ENCODE measurements at places on chromosomes 7 and 10. TPM values are rescaled to one million over a fixed set of nuclear protein-coding genes. Genes with fewer than 3 reads are reported as not detected.

DNA sequence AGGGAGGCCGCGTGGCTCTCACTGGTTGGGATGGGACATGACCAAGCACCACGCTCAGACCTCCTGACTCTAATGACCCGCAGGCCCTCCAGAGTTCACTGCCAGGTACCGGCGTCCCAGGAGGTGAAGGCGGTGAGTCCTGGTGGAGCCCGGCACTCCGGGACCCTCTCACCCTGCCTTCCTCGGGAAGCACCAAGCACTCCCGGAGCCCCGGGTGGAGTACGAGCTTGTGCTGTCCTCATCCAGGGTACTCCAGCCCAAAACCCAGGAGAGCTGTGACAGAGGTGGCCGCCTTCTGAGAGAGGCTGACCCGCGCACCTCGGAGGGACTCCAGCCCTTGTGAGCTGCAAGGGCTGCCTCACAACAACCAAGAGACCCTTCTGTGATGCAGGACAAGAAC is 9.4 kb downstream of the MAD1L1 start:
- no peak for DNase-seq
- no peak overlapping the region for H3K4me3 ChIP-seq
- H3K36me3 ChIP-seq = peaks cover 32% of the 10 kb centered on the region
- no peak overlapping the region for H3K27ac ChIP-seq
- no peaks in the 10 kb centered on the region for H3K4me1 ChIP-seq

DNA sequence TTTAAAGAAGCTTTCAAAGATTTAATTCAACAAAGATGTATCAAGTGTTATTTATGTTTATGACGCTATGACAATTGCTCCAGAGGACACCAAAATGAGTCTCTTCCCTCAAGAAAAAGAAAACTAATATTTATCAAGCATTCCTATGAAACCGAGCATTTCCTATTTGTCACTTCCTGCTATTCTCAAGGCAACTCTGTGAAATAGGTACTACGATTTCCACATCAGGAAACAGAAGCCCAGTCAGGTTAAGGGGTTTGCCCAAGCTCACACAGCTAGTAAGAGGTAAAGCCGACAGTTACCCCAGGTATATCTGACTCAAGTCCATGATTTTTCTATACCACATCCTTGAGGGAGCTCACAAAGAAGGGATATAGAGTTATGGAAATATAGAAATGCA is 85.9 kb downstream of the TRIL start:
- H3K36me3 ChIP-seq = no peaks in the 10 kb centered on the region
- H3K27ac ChIP-seq = no peak overlapping the region
- H3K4me1 ChIP-seq = no peaks in the 10 kb centered on the region
- no peak for DNase-seq
- no peak overlapping the region for H3K4me3 ChIP-seq

DNA sequence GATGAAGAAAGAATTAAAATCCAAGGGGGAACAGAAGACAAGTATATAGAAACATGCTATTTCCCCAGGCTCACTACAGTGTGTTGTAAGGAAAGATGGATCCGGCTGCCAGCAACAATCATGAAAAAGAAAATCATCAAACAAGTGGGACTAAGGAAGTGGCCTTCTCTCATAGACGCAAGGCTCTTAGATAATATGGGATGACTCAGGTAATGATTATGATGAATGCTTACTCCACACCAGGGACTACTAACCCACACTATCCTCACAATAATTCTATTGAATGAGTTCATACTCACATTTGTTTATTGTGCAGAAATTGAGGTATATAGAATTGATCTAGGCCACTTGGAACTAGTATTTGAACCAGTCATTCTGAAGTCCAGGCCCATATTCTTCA is 111.2 kb upstream of the BET1 start:
- no peaks in the 10 kb centered on the region for H3K27me3 ChIP-seq
- no peaks in the 10 kb centered on the region for H3K4me1 ChIP-seq
- no peak overlapping the region for H3K4me3 ChIP-seq
- H3K36me3 ChIP-seq = no peaks in the 10 kb centered on the region

DNA sequence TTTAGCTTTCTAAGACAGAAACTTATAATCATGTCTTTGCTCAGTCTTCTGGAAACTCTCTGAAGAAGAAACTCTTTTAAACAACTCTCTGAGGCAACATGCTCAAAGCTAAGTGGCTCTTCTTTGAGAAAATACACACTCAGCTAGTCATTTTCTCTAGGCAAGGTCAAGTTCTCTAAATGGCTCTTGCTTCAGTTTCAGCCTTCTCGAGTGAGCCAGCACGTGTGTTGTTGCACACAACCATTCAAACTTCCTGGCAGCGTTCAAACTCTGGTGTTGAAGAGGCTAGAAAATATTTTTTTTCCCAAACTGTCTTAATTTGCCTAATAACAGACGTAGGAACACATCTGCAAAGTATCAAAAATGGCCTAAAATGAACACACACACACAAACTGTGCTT is 129.1 kb downstream of the THSD7A start:
- no peaks in the 10 kb centered on the region for H3K36me3 ChIP-seq
- no peak for DNase-seq
- no peaks in the 10 kb centered on the region for H3K27me3 ChIP-seq
- no peak overlapping the region for H3K4me3 ChIP-seq

DNA sequence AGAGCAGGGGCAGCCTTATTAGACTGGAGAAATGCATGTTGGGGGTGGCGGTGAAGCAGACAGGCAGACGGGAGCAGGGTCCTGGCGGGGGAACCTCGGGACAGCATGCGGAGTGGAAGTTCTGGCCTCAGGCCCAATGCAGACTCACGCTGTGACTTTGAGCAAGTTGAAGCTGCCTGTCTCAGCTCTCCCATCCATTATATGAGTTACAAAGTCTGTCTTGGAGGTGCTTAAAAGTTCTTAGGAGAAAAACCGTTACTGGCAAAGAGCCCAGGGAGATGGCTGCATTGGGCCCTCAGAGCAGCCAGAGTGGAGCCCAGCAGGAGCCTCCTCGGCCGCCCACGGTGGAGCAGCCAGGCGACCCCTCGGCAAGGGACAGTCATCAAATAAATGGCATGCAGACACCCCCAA is 509.5 kb downstream of the PLXNA4 start:
- peak overlapping the region; percentile 81 for H3K27ac ChIP-seq
- peaks cover 24% of the 10 kb centered on the region for H3K4me1 ChIP-seq
- no peaks in the 10 kb centered on the region for H3K27me3 ChIP-seq

The HERC4 gene
- 15.0 TPM for total RNA-seq

GRCh38 chr7:145692237-145692950 is 424.2 kb upstream of the CNTNAP2 start:
- no peak overlapping the region for H3K27ac ChIP-seq
- H3K4me3 ChIP-seq = no peak overlapping the region
- no peak for DNase-seq
- no peaks in the 10 kb centered on the region for H3K36me3 ChIP-seq

GRCh38 chr7:155715111-155715805 is 70.8 kb downstream of the RBM33 start:
- H3K27me3 ChIP-seq = no peaks in the 10 kb centered on the region
- H3K4me1 ChIP-seq = no peaks in the 10 kb centered on the region
- no peak overlapping the region for H3K27ac ChIP-seq
- H3K4me3 ChIP-seq = no peak overlapping the region
- DNase-seq = no peak

DNA sequence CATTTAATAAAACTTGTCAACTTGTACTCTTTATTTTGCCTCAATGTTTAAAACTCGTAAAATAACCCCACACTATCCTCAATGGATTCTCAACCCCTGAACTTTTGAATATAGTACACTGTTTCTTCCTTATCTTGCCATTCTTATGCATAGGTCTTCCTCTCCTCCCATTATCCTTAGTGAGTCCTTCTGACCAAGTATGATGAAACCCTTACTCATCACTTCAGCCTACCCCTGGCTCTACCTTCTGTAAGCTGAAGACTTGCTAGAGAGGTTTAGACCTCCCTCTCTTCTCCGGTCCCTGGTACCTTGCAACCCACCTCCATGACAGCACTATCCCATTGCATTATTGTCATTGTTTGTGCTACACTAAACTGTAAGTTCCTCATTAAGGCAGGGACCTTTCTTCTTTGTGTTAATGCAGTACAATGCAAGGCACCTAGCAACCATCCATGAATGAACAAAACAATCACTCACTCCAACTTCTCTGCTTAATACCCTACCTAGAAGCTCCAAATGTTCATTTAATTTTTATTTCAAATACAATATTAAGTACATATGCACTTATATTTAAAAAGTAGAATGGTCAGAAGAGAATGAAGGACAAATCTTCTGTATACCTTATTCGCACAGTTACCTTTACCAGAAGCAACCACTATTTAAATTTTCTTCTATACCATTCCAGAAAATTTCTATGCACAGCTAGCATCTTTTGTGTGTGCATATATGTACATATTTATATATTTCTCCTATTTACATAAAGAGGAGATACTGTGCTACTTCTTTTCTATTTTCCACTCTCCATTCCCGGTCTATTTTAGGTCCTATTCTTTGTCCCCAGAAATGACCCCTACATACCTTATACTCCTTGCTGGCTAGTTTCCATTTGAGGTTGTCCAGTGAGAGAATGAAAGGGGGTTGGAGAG is 77.5 kb downstream of the SLC16A9 start:
- no peak overlapping the region for H3K4me3 ChIP-seq
- no peaks in the 10 kb centered on the region for H3K4me1 ChIP-seq
- H3K36me3 ChIP-seq = no peaks in the 10 kb centered on the region
- no peaks in the 10 kb centered on the region for H3K27me3 ChIP-seq
- H3K27ac ChIP-seq = no peak overlapping the region

The GRID1 gene
- 1.4 TPM for total RNA-seq

The GPNMB gene
- 46.4 TPM for total RNA-seq

GRCh38 chr7:12578930-12579640 is 8.6 kb downstream of the SCIN start:
- DNase-seq = no peak
- H3K4me1 ChIP-seq = no peaks in the 10 kb centered on the region
- no peak overlapping the region for H3K4me3 ChIP-seq
- no peaks in the 10 kb centered on the region for H3K27me3 ChIP-seq

The AGR2 gene
- total RNA-seq = not detected

GRCh38 chr10:29569795-29570194 is 65.0 kb downstream of the SVIL start:
- H3K36me3 ChIP-seq = no peaks in the 10 kb centered on the region
- no peak overlapping the region for H3K27ac ChIP-seq
- peaks cover 4% of the 10 kb centered on the region for H3K4me1 ChIP-seq
- no peaks in the 10 kb centered on the region for H3K27me3 ChIP-seq
- no peak for DNase-seq

- no peak overlapping the region for H3K27ac ChIP-seq
- DNase-seq = no peak
- H3K4me1 ChIP-seq = peaks cover 27% of the 10 kb centered on the region
- H3K4me3 ChIP-seq = no peak overlapping the region
- H3K36me3 ChIP-seq = no peaks in the 10 kb centered on the region
- H3K27me3 ChIP-seq = no peaks in the 10 kb centered on the region
Observed at GRCh38 chr7:22586786-22587140, 86.8 kb upstream of the STEAP1B start.

GRCh38 chr10:36171953-36172940 is 530.2 kb upstream of the FZD8 start:
- peak overlapping the region; percentile 71 for H3K27ac ChIP-seq
- DNase-seq = no peak
- H3K4me3 ChIP-seq = peak overlapping the region; percentile 5
- H3K27me3 ChIP-seq = no peaks in the 10 kb centered on the region

GRCh38 chr7:99325001-99325493 is 651 bp upstream of the ARPC1A start:
- peak overlapping the region; percentile 78 for H3K4me3 ChIP-seq
- peak overlapping the region; percentile 85 for H3K27ac ChIP-seq
- H3K36me3 ChIP-seq = no peaks in the 10 kb centered on the region
- peaks cover 11% of the 10 kb centered on the region for H3K4me1 ChIP-seq
- no peaks in the 10 kb centered on the region for H3K27me3 ChIP-seq
- DNase-seq = no peak

- no peaks in the 10 kb centered on the region for H3K4me1 ChIP-seq
- H3K36me3 ChIP-seq = peaks cover 10% of the 10 kb centered on the region
- no peak overlapping the region for H3K27ac ChIP-seq
- H3K27me3 ChIP-seq = no peaks in the 10 kb centered on the region
Observed at GRCh38 chr7:4245866-4246470, 436.1 kb upstream of the FOXK1 start.

DNA sequence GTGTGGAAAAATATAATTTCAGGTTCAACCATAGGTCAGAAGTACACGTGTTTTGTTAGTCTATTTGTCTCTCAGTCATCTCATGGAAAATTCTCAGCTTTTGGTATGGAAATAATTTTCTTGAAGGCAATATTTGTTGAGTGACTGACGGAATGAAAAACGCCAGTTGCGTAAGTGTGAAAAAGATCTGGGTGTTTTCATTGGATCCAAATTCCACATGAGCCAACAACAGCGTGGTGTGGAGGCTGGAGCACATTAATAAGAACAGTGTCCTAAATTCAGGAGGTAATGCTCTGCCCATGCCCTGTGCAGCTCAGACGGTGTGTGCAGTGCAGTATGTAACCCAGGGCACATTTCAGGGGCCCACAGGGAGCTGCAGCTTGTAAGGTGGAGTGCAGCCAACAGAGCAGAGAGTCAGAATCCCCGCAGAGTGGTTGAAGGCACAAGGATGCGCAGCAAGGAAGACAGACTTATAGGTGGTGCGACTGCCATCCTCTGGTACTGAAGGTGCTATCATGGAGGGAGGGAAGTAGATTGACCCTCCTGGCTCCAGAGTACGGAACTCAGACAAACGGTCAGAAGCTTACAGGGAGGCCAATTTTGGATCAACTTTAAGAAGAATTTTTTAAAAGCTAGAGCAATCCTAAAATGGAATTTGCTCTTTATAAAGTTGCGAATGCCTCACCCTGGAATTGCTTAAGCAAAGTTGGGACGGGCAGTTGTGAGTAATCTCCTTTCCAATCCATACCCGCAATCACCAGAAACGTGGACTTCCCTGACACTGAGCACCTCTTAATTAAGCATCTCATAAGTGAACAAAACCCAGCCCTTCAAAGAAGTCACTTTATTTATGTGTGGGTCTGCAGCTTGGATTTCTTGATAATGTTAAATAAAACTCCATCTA is 38.0 kb downstream of the EGFR start:
- H3K27me3 ChIP-seq = no peaks in the 10 kb centered on the region
- peak; percentile 84 for DNase-seq
- H3K4me1 ChIP-seq = peaks cover 54% of the 10 kb centered on the region

DNA sequence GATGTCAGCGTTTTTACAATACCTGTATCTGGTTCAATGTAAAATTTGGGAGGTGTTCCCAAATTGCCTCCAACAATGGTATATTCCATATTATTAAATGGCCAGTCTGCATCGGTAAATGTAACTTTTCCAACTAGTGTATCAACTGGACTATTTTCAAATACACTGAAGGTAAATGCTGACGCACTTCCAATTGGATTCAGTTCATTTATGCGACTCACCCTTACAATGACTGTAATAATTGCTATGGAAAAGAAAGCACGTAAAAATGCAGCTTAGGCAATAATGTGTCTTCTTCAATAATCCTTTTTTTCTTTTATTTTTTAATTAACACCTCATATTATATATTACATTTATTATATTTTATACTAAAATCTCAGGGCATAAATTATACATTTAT is 209.1 kb downstream of the HGF start:
- no peak for DNase-seq
- no peaks in the 10 kb centered on the region for H3K27me3 ChIP-seq
- no peak overlapping the region for H3K4me3 ChIP-seq
- H3K4me1 ChIP-seq = no peaks in the 10 kb centered on the region

- H3K4me3 ChIP-seq = no peak overlapping the region
- no peaks in the 10 kb centered on the region for H3K4me1 ChIP-seq
- peak; percentile 80 for DNase-seq
- H3K27ac ChIP-seq = peak overlapping the region; percentile 42
- peaks cover 6% of the 10 kb centered on the region for H3K36me3 ChIP-seq
Observed at GRCh38 chr7:149883452-149883861, 9.7 kb downstream of the ATP6V0E2 start.

The KLF14 gene
- not detected for total RNA-seq

Data from ascending aorta (tissue), 2 donors.